ENCODE measurements at places on chromosomes 11 and 22. TPM values are rescaled to one million over a fixed set of nuclear protein-coding genes. Genes with fewer than 3 reads are reported as not detected.

GRCh38 chr11:29623144-29623722 is 393.6 kb downstream of the KCNA4 start:
- no peak for DNase-seq

DNA sequence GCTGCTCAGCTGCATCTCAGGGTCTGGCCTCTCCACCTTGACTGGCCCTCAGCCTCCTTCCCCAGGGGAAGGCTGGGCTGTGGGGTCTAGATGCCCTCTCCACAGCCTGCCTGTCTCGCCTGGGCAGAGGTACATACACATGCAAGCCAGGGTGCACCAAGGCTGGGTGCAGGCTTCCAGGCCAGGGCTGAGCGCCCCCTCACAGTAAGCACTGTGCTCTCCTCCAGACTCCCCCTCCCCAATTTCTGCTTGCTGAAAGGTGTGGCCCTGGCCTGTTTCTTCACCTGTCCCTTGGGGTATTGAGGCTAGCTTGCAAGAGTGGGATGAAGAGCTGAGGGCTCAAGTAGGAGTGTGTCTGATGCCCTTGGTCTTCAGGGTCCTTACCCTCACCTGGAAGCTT is 22.5 kb downstream of the RELT start:
- no peak for DNase-seq

Gene NECTIN1
- 20.0 TPM for polyA plus RNA-seq

Gene ART5
- polyA plus RNA-seq, result 4.3 TPM

Gene FAU
- 1,074 TPM for polyA plus RNA-seq

Gene OR8K5
- polyA plus RNA-seq, result not detected

DNA sequence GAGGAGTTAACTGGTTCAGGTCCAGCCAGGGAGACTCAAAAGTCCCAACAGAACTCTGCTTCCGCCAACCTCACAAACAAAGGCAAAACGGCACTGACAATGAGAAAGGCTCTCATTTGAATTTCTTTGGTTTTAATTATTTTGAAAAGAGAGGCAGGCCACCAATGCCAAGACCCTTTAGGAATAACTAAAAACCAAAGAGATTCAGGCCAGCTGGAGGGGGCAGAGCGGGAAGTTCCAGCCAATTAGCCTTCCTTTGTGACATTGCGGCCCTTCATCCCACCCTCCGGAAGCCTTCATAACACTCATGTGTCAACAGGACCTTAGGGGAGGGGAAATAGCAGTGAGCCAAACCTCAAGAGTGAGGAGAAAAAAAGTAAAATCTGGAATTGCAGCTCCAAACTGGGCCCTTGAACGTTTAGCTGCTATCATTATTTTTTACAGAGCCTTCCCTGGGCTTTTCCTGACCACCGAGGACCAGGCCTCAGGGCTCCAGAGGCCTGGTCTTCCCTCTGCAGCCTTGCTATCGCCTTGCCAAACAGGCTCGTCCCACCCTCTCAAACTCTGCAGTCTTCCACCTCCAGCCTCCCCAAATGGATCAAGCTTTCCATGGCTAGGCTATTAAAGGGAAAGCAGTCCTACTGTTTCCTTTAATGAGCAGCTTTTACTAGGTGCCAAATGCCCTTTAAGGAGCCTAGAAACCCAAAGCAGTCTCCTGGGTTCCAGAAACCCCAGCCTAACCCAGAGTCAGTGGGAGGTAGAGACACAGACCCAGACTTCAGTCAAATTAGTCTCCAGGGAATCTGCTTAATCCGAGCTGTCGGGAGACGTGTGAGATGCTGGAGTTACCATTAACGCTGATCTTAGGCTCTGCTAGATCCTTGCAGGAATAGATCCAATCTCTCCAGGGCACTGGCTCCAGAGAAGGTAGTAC is 114.2 kb downstream of the CCDC34 start:
- DNase-seq, result no peak

Gene SOX6
- polyA plus RNA-seq, result 22.8 TPM

GRCh38 chr11:15775015-15775541 is 581.3 kb downstream of the SOX6 start:
- peak; percentile 55 for DNase-seq

DNA sequence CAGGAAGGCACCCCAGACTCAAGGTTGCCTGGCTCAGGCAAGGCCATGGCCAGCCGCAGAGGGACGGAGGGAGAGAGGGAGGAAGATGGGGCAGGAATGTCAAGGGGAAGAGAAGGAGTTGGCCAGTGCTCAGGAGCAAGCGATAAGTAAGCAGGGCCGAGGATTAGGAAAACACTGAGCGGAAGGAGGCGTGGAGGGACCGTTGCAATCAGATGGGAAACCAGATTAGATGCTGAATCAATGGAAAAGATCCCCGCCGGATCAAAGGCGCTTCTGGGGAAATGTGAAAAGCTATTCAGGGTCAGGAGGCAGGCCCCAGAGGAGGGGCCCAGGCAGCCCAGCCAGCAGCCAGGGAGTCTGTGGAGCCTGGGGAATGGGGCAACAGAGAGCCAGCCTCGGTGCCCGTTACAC is 26.6 kb upstream of the MYEOV start:
- DNase-seq, result no peak

DNA sequence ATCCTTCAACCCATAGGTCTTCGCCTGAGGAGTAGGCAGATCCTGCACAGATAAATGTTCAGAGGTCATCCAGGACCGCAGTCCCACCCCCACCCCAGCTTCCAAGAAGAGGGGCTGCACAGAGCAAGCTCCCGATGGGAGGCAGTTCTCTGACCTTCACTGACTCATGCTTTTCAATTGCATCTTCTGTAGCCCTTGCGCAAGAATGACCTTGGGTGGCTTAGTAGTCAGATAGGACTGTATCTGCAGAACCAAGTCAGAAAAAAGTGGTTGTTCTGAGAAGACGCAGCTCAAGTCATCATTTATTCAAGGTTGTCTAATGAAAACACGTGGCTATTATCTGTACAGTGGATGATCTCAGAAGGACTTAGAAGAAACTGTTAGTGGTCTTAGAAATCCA is 16.4 kb upstream of the GRAMD1B start:
- no peak for DNase-seq

- DNase-seq, result no peak
Measured at GRCh38 chr11:27279460-27279859, 83.6 kb downstream of the CCDC34 start.

- DNase-seq, result no peak
Measured at GRCh38 chr11:67616431-67617242, 9.9 kb downstream of the NDUFV1 start.

GRCh38 chr11:73468590-73469161 is 92.5 kb downstream of the RELT start:
- no peak for DNase-seq
